ENCODE measurements at places on chromosomes 5 and 9. TPM values are rescaled to one million over a fixed set of nuclear protein-coding genes. Genes with fewer than 3 reads are reported as not detected.
A peak's percentile ranks its signal among the peaks of the same experiment; 100 is the strongest.

DNA sequence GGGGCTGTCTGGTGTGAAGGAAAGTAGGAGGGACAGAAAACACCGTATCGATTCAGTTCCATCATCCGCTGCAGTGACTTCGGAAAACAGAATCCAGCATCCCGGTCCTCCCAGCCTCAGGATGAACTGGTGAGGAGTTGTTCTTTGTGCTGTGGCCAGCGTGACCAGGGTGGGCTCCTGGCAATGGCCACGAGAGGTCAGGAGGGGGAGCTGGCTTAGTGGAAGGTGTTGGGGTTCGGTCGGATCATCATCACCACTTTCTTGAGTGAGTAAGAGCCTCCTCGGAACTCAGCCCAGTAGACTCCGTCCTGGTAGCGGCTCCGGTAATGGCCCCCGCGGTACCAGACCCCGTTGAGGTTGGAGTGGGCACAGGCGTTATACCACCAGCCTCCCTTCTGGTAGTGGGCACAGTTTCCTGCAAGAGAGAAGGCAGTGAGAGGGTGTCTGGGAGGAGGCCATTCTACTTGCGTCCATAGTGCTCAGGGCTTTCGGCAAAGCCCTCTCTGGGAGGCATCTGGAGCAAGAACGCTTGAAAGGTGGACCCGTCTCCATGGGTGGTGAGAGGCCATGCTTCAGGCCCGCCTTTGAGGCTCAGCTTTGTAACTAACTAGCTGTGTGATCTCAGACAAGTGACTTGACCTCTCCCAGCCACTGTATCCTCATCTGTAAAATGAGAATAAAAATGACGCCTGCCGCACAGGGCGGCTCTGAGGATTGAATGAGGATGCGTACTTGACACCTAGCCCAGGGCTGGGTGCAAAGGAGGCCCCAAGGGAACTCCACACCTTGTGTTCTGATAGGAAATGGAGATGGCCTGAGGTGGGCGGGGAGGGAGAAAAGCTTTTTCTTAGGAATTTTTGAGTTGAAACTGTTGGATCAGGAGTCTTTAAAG, 33.5 kb downstream of the ANGPTL2 start:
- no peak for DNase-seq

DNA sequence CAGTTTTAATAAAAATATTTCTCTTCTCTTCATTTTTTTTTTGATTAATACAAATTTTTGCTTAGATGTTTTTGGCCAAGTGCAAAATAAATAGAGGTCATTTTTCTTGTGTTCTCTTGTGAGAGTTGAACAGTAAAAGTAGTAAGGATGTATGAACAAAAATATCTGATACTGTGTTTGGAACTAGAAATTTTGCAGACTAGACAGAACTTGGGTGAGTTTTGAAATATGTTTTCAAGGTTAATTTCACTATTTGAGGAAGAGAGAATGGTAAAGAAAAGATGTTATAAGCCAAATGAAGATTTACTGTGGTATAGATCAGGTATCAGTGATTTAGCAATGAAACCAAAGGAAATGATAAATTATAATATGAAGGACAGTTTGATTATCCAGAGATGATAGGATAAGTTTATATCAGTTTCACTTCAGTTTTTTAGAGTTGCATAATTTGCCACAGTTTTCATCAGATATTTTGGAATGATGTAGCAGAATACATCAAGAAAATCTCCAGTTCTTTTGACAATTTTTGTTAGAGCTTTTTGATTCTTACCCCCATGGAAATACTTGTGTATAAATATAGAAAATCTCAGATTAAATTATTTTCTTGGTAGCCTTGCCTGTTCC, 147.9 kb upstream of the VCAN start:
- DNase-seq, result no peak

- DNase-seq, result no peak
Measured at GRCh38 chr9:127423476-127423933, 677 bp upstream of the ZNF79 start.

- DNase-seq, result no peak
Measured at GRCh38 chr5:42908086-42908485, 96.4 kb upstream of the SELENOP start.

GRCh38 chr5:1027631-1028441, 19.2 kb downstream of the NKD2 start:
- DNase-seq, result peak; percentile 47

- DNase-seq, result no peak
Measured at GRCh38 chr9:99185348-99185632, 36.5 kb downstream of the ALG2 start.

- no peak for DNase-seq
Measured at GRCh38 chr5:173745123-173745522, 128.7 kb upstream of the BOD1 start.

- no peak for DNase-seq
Measured at GRCh38 chr5:6705088-6705487, 8.1 kb upstream of the TENT4A start.

DNA sequence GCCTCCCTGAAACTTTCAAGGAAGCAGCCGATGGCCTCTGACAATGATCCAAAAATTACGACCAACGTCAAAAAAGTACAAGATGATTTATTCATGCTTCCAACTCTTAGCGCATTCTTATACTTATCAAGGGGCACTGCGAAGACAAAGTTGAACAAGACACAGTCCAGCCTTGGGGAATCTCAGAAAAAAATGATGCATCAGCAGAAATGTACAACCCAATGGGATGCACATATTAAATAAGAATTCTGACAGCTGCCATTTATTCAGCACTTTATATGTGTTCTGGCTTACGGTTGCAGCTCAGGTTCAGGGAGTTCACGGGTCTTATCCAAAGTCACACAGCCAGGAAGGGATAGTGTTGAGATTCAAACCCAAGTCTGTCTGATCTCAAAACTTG, 96.0 kb upstream of the CPLX2 start:
- DNase-seq, result no peak

DNA sequence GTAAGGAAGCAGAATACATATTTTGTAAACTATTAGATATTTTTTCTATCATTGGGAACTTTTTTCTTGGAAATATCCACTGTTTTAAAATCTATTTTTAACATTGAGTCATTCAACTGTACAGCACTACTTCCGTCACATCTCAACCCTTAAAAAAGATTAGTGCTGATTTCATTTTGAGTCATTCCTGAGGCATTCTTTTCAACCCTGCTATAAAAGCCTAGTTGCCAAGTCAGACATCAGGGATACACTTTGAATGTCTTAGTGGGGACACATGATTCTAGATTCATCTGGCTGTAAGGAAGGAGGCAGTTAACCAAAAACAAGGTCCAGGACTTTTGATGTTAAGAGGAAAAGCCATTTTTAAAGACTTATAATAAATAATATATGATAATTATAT, 160.9 kb downstream of the GIN1 start:
- DNase-seq, result no peak

DNA sequence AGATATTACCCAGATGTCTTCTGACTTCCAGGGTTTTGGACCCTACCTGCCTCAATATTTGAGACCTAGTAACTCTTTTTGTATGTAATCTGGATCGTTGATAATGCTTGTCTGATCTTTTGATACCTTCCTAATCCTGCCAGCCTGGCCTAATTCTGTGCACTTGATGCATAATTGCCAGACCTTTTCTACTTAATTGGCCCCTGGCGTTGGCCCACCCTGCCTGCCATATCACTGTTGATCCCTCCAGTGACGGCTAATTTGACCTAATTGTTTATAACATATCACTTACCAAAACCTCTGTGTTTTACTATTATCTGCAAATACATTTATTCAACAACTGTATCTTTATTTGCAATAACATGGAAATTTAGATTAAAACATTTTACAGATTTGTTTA, 49.0 kb downstream of the SLC44A1 start:
- DNase-seq, result no peak

DNA sequence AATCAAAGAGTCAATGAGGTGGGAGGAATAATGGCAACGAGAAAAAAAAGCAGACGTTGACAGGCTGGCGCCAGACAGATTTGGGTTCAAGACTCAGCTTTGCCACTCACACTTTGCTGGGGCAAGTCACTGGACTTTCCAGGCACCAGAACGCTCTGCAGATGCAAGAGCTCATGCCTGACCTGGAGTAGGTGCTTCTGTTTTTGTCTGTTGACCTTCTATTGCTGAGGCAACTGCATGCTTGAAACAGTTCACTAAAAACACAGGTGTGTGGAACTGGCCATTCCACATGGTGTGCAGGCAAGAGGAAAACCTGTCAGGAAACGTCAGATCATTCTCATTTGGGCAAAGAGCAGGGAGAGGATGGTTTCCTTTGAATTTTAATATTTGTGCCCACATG, 161.2 kb upstream of the SMIM23 start:
- no peak for DNase-seq

DNA sequence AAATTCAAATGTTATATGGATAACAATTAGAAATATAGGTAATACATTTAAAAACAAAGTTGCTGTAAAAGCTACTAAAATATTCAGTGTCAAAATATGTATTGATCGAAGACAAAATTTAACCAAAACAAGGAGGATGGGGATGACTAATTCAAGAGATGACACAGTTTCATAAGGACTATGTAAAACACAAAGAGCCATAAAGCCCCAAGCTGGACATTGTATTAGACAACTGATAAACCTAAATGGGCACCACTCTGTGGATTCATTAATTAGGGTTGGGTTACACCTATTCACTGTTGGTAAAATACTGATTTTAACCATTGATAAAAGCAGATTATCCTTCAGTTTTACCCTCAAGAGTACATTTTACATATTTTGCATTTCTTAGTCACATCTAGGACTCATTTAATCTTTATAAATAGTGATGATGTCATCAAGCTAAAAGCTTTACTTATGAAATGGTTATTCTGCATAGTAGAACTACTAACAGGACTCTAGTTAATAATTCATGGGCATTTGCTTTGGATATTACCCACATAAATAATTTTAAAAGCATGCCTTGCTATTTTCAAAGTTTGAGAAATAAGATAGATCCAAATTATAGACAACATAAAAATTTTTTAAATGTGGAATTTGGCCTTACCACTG, 13.7 kb downstream of the TUT7 start:
- DNase-seq, result no peak

DNA sequence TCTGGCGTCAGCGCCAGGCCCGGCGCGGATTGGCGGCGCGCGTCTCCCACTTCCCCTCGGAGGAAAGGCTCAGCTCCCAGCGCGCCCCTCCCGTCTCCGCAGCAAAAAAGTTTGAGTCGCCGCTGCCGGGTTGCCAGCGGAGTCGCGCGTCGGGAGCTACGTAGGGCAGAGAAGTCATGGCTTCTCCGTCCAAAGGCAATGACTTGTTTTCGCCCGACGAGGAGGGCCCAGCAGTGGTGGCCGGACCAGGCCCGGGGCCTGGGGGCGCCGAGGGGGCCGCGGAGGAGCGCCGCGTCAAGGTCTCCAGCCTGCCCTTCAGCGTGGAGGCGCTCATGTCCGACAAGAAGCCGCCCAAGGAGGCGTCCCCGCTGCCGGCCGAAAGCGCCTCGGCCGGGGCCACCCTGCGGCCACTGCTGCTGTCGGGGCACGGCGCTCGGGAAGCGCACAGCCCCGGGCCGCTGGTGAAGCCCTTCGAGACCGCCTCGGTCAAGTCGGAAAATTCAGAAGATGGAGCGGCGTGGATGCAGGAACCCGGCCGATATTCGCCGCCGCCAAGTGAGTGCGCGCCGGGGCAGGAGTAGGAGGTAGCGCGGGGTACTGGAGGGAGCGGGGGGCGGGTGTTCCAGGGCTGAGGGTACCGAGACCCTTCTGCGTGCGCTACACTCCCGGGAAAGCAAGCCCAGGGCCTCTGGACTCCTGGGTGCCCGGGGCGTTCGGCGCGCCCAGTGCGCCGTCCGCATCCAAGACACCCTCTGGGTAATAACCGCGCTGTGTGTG, at the start of gene MSX2:
MSX2 (plus strand) TSS at position 99 of the 777 bp plus-strand sequence; CDS start at position 177, 78 bp downstream.
- DNase-seq, result peak; percentile 97

DNA sequence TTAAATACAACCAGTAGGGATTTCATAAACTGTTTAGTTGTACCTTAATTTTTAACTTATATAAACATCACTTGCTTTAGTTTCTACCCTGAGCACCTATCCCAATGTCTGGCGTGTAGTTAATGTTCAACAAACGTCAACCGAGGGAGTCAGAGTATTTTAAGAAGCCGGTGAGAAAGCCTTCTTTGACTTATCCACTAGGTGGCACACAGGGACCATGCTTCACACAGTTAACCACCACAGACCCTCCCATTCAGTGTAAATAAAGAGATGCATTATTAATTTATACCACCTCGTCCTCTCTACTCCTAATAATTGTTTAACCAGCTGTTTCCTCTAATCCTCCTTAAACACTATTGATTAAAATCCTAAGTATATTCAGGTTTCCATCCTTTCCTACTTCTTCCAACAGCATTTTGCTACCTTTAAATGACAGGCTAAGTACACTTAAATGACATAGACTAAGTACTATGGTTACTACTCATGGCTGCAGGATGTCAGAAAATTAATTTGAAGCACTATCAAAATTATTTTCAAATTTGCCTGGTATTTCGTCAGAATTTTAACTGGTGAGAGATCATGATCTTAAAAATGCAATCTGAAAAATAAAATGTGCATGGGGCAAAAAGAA, 2.3 kb downstream of the HAPLN1 start:
- peak; percentile 34 for DNase-seq

DNA sequence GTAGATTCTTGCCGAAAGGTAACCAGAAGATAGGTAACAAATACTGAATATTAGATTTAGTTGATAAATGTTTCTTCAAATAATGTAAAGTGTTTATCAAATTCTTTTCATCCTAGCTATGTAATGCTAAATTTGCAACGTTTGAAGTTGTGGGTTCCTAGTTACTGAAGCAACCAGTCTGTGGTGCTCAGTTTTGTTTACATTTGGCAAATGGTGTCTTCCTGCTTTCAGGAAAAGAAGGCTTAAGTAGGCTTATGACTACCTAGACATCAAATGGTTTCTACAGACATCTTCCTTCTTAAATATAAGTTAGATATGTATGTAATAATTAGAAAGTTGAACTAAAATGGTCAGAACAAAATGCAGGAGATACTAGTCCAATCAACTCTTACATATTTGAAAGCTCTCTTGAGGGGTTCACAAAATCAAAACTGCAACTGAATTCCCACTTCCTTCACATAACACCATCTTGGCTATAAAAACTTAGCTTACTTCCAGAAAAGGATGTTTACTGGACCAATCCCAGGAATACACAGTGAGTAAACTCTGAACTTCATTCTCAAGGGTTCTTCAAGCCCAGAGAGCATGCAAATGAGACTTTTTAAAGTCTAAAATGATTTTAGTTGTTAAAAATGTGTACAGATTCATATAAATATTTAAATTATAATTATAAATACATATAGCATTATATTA, 125.7 kb upstream of the ITGA1 start:
- no peak for DNase-seq

GRCh38 chr9:115514454-115514853, 396.5 kb upstream of the TNC start:
- DNase-seq, result no peak

PCDHB10 gene
- total RNA-seq, result 1.7 TPM

ISL1 gene
- not detected for total RNA-seq

CEMIP2 gene
- 39.9 TPM for total RNA-seq

CD180 gene
- total RNA-seq, result 0.50 TPM

SPAG8 gene
- 5.2 TPM for total RNA-seq

GALNT12 gene
- total RNA-seq, result 1.3 TPM

CMYA5 gene
- 757 TPM for total RNA-seq

COL23A1 gene
- total RNA-seq, result 13.6 TPM

SLC1A1 gene
- 1.1 TPM for total RNA-seq

DRD1 gene
- not detected for total RNA-seq

ELAVL2 gene
- total RNA-seq, result 0.32 TPM

All from right cardiac atrium (tissue), 5 donors.